ENCODE measurements at places on chromosomes 13 and 19.

- DNase-seq = no peak
Observed at GRCh38 chr13:99768986-99769385, 202.6 kb downstream of the ZIC5 start.

DNA sequence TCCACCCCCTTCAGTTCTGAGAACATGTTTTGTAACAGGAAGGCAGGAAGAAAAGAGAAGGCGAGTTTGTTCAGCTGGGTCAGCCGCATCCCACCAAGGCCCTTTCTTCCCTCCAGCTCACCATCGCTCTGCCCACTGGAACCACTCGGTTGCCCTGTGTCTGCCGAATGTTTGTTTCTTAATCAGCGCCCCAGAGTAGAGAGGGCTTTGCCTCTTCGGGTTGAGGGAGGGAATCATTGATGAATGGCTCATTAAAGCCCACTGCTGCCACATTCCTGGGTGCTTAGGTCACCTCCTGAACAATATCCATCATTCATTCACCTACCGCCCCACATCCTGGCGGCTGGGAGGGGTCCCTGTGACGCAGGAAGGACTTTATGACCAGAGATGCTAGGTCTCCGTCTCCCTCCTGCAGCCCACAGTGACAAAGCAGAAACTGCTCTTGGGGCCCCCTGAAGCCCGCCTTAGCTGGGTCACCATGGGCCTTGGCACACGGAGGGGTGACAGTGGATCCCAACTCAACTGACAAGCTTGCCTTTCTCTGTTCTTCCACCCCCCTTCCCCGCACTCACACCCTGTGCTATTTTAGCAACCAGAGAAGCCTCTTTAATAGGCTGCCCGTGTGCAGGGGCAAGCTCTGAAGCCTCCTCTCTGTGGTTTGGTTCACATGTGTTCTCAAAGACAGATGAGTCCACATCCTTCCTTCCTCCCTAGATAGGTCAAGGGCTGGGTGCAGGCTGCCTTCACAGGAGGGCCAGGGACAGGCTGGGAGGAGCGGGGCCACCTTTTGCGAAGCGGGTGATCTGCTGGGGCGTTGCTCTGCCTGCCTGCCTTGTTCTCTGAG is 46.2 kb downstream of the ACTN4 start:
- peak; percentile 74 for DNase-seq

DNA sequence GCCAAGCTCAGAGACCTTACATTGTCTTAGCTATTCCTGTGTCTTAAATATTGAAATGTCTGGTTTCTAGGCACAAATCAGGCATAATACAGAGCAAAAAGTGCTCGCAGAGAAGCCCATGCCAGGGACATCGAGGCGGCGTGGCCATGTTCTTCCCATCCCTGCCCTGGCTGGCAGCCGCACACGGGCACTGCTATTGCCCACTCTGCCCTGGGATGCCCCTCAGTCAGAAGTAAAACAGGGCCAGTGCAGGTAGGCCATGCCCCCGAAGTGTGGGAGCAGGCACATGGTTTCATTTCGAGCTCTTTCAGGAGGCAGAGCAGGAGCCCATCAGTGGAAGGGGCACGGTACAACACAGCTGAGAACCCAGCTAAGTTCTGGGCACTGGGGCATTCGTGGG is 113.5 kb downstream of the COL4A1 start:
- no peak for DNase-seq

- no peak for DNase-seq
Observed at GRCh38 chr19:41327076-41327575, 17.2 kb downstream of the CCDC97 start.

- DNase-seq = no peak
Observed at GRCh38 chr19:19502808-19503602, 12.3 kb downstream of the TSSK6 start.

GRCh38 chr13:49681842-49682435 is 9.3 kb downstream of the EBPL start:
- no peak for DNase-seq

GRCh38 chr13:23778879-23779278 is 110.3 kb downstream of the MIPEP start:
- DNase-seq = no peak

DNA sequence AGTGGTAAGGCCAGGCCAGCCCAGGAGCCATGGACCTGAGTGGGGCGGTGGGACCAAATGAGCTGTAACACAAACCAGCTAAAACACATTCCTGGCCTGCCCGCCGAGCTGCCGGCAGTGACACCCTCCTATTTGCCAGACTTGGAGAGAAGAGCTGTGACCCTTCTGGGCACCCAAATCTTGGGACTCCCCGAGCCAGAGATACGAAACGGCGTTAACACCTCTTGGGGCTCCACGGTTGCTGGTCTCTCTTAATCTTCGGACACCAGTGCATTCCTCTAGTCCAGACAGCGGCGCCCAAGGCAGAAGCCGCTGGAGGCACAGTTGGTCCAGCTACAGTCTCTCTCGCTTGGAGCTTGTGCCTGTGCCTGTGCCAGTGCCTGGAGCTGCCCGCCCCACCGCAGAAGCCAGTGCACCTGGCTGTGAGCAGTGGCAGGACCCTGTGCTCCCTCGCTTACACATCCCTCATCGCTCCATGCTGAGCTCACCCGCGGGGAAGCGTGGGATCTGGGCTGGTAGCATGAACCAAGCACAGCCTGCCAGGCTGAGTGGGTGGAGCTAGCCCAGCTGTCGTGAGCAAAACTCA is 147.2 kb upstream of the KLHL1 start:
- DNase-seq = no peak

DNA sequence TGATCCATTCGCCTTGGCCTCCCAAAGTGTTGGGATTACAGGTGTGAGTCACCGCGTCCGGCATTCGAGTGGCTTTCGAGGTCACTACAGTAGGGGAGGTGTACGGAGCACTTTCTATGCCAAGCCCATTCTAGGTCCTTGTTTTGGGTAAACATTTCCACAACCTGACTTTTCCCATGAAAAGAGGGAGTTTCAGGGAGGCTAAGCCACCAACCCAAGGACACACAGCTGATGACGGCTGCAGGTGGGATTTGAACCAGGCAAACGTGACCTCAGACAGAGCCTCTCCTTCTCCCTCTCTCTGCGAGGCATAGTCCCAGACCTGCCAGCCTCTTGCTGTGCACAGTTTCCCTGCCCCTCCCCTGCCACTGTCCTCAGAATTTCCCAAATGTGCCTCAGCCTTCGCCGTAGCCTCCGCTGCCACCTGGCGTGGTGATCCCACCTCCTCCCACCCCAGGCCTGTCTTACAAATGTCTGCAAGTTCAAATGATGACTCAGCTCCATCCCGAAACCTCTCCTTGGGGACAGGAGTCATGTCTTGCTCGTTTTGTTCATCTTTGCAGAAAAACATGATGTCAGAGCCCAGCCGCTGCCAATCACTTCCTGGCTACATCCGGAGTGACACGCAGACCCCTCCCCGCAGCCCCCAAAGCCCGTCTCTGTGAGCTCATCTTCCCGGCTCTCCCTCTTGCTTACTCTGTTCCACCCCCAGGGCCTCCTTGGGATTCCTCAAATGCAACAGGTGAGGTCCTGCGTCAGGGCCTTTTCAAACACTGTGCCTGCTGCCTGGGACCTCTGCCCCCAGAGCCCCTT is 6.6 kb upstream of the GADD45B start:
- peak; percentile 81 for DNase-seq

DNA sequence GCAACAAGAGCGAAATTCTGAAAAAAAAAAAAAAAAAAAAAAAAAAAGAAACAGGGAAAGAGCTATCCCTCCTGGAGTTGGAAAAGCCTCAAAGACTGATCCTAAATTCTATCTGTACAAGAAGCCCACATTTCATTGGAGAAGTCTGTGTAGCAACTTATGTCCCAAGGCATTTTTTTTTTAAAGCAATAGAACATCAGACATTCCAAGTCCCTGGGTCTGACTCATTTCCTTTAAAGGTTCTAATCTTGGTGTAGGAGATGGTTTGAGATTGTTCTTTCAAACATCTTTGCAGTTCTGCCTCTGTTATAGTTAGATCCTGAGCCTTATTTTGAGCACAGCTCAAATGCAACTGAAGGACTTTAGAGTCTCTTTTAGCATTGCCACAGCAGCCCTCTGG is 706.5 kb upstream of the MIR17HG start:
- DNase-seq = no peak

GRCh38 chr19:37990362-37990761 is 83.4 kb downstream of the SIPA1L3 start:
- no peak for DNase-seq

GRCh38 chr13:101065329-101065728 is 351.0 kb downstream of the NALCN start:
- no peak for DNase-seq

GRCh38 chr13:36275190-36276002 is 22.2 kb downstream of the CCDC169 start:
- DNase-seq = peak; percentile 34

DNA sequence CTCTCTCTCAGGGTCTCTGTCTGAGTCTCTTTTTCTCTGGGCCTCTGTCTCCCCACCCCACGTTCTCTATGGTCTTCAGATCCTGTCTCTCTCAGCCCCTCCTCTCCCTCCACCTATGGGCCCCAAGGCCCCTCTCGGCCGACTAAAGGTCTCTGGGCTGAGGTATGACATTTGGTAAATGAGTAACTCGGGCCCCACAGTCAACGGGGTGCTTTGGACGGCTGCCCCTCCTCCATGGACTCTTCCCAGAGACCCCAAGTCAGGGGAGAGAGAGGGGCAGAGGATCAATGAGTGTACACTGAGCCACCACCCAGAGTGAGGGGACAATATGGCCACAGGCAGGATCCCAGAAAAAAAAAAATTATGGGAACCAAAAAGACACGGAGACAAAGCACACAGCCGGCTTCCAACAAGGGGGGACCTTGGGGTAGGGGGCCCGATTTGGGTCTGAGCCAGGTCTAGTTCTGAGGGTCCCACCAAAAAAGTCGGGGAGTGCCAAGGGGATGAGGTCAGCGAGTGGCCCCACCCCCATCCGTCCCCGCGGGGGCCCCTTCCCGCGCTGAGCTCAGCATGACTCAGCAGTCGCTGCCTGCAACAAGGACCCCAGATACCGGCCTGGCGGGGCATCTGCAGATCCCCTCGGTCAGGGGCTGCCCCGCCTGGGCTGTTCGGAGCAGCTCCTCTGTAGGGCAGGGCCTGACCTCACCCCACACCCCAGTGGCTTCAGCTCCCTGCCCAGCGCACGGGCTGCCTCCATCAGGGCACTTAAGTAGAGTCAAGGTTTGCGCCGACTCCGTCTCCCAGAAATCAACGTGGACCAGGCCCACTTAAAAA is 1.5 kb upstream of the FTL start:
- peak; percentile 81 for DNase-seq

DNA sequence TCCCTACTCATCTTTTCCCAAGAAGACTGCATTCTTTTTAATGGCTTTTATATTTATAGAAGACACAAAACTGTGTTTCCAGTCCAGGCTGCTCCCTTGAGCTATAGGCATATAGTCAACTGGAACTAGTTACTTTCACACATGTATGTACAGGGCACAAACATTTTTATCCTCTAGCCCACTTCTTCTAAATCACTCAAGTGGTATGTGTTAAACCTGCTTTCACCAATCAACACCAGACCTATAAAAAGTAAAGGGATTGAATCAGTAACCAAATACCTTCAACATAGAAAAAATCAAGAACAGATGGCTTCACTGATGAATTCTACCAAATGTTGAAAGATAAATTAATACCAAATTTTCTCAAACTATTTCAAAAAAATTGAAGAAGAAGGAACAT is 584.2 kb upstream of the SLITRK1 start:
- no peak for DNase-seq

- DNase-seq = no peak
Observed at GRCh38 chr13:82963226-82964099, 918.8 kb downstream of the SLITRK1 start.

GRCh38 chr13:41267106-41267505 is 3.7 kb upstream of the MTRF1 start:
- DNase-seq = no peak

DNA sequence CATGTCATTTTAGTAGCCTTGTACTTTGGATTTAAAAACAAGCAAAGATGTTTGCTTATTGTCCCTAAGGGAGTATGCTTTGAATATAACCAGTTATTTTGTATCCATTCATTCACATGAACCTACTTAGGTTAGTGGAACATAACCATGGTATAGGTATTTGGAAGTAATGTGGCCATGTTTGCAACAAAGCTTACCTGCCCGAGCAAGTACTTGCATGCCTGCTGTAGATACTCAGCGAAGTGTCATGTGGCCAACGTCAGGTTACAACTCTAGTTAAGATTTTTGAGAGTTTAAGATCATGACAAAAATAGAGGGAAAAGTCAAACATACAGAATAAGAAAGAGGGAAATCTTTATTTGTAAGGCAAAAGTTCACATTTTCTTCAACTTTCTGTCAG is 57.2 kb downstream of the COG6 start:
- no peak for DNase-seq

DNA sequence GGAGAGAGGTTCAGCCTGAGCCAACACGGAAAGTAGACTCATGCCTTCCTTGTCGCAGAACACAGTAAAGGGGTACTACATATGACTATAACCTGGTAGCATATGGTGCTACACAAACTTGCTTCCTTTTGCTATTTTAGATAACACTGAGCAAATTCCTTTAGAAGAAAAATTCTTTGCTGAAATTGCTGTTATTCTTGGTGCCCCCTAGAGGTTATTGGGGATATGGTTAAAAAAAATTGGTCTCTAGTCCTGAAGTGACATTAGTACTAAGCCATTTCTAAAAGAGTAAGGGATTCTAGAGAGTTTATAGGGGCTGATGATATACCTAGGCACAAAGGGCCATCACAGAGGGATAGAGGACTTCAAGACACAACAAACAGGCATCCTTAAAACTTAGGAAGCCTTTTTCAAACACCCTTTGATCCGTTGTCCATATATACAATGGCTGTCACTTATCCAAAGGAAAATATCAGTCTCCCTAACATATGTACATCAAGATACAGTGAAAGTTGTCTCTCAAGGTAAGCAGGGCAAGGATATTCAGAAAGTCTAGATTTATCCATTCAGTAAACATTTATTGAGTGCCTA is 13.9 kb upstream of the HS6ST3 start:
- no peak for DNase-seq

GRCh38 chr13:99500839-99501183 is 461 bp upstream of the TM9SF2 start:
- no peak for DNase-seq

- DNase-seq = no peak
Observed at GRCh38 chr19:48367855-48368254, 3.7 kb downstream of the SYNGR4 start.

GRCh38 chr13:73519396-73520116 is 460.8 kb downstream of the KLF5 start:
- DNase-seq = no peak

Data from activated CD4-positive, alpha-beta T cell treated with anti-CD3 and anti-CD28 coated beads, Interleukin-2, amount 50 U/mL, for 16 hours (primary cell).